Hepatocyte (in vitro differentiated cells): ENCODE measurements at places on chromosomes 6 and 20. TPM values are rescaled to one million over a fixed set of nuclear protein-coding genes. Genes with fewer than 3 reads are reported as not detected.
A peak's percentile ranks its signal among the peaks of the same experiment; 100 is the strongest.

KCNQ5 gene
- total RNA-seq, result 1.6 and 5.5 TPM in 2 replicates

IMPG1 gene
- 0.44 TPM in 1 of 2 replicates, not detected in the other for total RNA-seq

GRCh38 chr6:53055873-53056272 lies 9.3 kb upstream of the FBXO9 start:
- peak overlapping the region; percentile 18 for H3K27ac ChIP-seq
- no peaks in the 10 kb centered on the region for H3K36me3 ChIP-seq
- DNase-seq, result peak; percentile 23

DNA sequence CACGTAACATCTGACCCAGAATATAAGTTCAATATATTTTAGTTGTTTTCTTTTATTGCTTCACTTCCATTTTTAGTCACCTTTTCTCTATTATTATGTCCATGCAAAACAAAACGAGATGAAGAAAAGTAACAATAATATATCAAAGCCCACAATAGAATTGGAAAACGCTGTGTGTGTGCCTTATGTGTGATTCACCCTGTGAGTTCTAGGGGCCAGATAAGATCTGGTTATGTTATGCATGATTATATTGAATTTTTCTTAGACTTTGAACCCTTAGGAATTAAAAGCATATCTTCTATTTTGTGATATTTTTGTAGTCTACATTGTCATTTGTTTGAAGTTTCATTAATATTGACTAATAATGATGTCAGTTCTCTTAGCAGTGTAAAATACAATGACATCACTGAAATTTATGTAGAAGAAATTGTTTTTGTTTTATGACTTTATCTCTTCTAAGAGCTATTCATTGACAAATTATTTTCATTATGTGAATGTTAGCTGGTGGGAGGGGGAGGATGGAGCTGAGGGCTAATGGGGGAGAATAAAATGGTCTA lies 243.6 kb downstream of the TFAP2B start:
- DNase-seq, result no peak
- no peak overlapping the region for H3K27ac ChIP-seq
- no peaks in the 10 kb centered on the region for H3K36me3 ChIP-seq
- H3K4me3 ChIP-seq, result no peak overlapping the region
- no peaks in the 10 kb centered on the region for H3K27me3 ChIP-seq

GRCh38 chr6:161891542-161891941 lies 617.7 kb upstream of the AGPAT4 start:
- no peaks in the 10 kb centered on the region for H3K4me1 ChIP-seq
- no peaks in the 10 kb centered on the region for H3K36me3 ChIP-seq
- H3K27me3 ChIP-seq, result peaks cover 4% of the 10 kb centered on the region

DNA sequence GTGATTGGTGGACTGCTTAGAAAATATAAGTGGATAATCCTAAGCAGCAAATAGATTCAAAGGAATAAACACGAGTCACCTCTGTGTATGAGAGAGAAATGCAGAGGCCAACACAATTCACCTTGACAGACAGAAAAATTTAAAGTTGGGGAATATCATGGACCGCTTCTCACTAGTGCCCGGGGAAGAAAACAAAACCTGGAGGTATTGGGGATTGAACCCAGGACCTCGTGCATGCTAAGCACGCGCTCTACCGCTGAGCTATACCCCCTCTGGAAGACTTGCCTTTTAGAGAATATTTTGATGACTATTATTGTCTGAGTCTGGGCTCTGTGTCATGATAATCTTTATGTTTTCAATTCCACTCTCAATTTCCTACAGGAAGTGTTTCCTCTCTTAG lies 111.9 kb downstream of the TRIM27 start:
- H3K4me3 ChIP-seq, result no peak overlapping the region
- DNase-seq, result no peak
- no peaks in the 10 kb centered on the region for H3K36me3 ChIP-seq
- H3K27me3 ChIP-seq, result peaks cover 97% of the 10 kb centered on the region

CST4 gene
- 0.23 and 0.52 TPM in 2 replicates for total RNA-seq

DNA sequence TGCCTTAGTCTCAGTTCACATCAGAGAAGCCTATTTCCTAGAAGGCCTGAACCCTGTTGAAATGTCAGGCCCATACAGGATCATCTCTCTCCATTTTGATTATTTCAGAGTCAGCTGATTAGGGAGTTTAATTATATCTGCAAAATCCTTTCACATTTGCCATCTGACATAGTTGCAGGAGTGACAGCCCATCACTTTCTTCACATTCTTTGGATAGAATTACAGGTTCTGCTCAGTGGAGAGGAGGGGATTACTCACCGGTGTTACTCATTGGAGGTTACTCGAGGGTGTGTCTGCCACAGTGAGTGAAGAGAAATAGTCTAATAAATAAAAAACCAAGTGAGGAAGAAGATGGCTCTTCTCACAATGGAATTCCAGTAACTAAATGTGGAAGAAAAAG lies 216.8 kb downstream of the TMEM242 start:
- no peak for DNase-seq
- peaks cover 14% of the 10 kb centered on the region for H3K4me1 ChIP-seq
- no peak overlapping the region for H3K4me3 ChIP-seq
- H3K27me3 ChIP-seq, result no peaks in the 10 kb centered on the region

PRKN gene
- total RNA-seq, result 2.3 and 2.8 TPM in 2 replicates
